ENCODE measurements at places on chromosomes 2 and 18.

DNA sequence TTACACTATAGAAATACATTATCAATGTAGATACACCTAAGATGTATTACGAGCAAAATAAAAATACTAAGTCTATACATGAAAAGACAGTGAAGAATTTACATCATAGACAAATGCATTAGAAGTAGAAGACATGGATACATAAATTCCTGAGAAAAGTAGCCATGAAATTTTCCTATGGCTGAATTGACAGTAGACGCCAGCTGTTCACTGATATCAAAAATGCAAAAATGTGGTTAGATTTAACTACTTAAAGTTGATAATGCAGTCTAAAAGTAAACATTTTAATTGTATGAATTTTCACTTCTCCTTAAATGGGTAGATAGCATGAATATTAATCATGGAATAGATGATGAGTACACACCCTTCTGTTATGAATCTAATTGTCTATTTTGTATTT is 350.9 kb downstream of the ARHGAP15 start:
- DNase-seq, result no peak

DNA sequence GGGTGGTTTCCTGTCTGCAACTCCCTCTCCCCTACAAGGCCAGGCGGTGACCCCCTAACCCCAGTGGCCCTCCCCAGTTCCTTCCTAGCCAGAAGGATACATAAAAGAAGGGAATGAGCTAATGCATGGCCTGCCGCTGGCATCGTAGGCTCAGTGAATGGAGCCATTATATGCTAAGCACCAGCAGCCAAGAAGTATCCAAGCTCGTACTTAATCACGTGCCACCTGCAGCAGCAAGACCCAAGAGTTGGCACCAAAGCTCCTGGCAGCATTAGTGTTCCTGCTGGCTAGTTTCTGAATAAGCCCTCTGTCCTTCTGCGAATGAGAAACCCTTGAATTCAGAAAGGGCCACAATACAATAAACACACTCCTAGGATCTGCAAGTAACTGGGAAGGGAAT is 4.3 kb downstream of the DBI start:
- no peak for DNase-seq

- no peak for DNase-seq
Measured at GRCh38 chr2:155730804-155731203, 601.7 kb downstream of the NR4A2 start.

DNA sequence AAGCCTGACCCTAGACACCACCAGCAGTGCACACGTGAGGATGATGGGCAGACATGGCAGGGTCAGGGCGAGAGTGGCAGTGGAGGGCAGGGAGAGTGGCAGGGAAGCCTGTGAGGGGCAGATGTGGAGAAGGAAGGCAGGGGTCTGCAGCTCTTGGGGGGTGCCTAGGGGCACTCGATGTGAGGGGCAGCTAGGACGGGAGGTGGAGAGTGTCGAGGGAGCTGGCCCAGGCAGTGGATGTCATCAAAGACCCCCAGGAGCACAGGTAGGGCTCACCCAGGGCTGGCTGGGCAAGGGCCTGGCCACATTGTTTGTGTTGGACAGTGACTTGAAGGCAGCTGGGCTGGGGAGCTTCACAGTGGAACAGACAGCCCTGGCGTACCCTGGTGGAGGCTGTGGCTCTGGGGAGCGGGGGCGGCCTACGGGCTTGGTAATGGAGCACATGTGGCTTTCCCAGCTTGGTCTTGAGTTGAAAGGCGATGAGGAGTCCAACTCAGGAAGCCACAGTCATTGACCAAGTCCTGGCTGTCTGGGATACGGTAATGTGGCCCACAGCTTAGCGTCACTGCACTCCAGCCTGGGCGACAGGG is 87.1 kb downstream of the RTP5 start:
- no peak for DNase-seq

DNA sequence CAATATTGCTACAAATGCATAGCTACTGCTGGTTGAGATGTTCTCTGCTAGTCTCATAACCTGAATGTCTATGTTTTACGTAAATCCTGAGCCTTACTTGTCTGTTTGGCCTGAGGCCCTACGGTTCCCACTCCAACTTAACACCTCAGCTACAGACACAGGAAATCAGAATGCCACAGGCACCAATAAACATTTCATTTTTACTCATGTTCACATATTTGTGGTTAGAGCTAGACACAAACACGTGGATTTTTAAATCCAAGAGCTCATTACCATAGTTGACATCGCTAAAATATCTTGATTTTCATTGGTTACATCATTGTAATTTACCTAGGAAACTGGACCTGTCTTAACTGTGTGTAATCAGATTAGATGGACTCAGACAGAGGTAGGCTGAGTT is 263.8 kb upstream of the CDH19 start:
- DNase-seq, result no peak

DNA sequence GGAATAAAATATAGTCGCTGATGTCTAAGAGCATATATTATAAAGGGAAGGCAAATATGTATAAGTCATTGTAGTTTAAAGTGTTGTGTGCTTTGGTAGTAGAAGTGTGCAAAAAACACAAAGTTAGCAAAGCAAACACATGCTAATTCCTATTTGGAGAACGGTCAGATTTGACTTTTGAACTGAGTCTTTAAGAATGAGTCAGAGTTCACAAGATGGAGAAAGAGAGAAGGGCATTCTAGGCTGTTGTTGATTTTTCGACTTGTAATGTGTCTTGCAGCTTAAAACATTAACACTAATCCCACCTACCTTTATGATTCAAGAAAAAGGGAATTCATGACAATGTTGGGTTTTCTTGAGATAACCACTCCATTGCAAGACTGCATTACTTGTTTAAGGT is 98.1 kb downstream of the CRIM1 start:
- DNase-seq, result no peak

GRCh38 chr2:98937906-98938305 is 1.9 kb upstream of the CRACDL start:
- no peak for DNase-seq

DNA sequence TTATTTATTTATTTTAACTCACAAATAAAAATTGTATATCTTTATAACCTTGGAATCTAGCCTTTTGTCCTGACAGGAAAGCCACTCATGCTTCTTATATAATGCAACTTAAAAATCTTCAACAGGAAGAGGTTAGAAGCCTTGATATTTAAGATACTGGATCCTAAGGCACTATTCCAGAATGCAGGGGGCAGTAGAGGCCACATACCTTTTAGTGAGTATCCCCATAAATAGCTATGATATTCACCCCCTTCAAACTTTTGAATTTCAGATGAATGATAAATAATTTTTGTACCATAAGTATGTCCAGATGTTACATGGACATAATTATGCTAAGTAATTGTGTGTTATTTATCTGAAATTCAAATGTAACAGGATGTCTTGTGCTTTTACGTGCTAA is 592.7 kb upstream of the VRK2 start:
- no peak for DNase-seq

DNA sequence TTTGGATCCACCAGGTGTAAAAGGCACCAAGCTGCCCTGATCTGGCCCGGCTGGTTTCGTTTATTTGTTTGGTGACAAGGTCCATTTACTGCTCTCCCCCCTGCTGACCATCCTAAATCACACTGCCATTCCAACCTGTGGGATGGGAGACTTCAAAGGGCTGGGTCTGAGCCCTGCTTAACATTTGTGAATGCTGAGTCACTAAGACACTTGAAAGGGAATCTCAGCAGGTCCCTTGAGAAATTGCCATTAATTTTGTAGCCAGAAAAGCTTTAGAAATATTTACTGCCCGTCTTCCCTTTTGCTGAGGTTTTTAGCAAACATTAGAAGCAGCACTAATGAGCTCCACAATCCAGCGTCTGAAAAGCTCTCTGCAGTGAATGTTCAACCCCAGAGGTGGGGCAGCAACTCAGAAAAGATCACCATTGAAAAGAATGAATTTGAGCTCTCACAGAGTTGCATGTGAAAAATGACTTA is 133.8 kb downstream of the ARL4C start:
- DNase-seq, result no peak

DNA sequence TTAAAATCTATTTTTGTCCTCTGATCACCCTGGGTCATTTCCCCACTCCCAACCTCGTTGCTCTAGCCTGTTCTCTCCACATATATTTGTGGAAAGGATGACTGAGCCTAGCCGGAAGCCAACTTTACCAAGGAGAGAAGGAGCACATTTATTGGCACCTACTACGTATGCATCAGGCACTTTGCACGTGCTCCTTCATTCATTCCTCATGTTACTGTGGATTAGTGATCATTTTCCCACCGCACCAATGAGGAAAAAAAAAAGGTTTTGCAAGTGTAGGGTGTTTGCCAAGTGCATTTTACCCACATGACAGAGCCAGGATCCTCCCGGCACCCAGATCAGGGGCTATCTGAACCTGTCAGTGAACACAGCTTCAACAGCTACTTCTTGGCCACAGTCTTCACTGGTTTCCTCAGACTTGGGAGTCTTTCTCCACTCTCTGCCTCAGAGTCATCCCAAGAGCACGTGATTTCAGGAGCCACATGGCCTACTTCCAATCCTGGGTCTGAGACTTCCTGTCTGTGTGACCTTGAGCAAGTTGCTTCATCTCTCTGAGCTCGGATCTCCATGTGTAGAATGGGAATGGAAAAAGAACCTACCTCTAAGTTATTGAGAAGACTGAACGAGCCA is 1.9 kb upstream of the C1QL2 start:
- DNase-seq, result no peak

DNA sequence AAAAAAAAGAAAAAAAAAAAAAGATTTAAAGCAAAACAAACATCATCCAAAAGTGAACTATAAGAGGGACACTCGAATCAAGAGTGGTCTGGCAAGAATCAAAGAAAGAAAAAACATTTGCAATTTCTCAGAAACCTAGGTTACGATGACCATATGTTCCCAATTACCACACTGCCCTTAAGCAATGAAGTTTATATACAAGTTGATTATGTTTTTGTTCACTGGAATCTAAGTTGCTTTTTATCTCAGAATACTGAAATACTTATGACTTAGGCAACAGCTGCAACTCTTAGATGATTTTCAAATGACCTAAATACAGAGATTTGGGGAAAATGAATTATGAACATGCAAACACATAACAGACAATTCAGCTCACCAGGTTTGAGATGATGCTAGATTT is 597.1 kb upstream of the CHAC2 start:
- DNase-seq, result no peak

DNA sequence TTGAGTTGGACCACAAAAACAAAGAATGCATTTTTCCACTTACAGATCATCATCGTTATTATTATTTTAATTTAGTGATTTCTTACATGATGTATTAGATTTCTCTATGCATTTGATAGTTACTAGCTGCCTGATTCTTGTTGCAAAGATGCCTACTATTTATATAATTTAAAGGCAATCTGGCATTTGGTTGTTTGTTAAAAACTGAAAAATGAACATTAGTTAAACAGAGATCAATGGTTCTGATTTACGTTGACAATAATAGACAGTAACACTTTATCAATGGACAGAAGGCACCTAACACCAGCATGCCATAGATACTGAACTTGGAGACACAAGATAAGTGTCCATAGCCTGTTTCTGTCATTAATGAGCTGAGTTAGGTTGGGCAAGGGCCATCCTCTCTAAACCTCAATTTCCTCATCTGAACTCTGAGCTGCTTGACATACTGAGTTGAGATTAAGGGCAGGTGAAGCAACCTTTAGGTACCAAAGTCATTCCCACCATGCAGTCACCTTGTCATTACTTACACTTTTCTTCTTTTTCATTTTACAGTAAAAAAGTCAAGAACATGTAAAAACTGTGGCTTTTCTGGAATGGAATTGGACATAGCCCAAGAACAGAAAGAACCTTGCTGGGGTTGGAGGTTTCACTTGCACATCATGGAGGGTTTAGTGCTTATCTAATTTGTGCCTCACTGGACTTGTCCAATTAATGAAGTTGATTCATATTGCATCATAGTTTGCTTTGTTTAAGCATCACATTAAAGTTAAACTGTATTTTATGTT is 3.1 kb downstream of the CCL20 start:
- DNase-seq, result no peak

- DNase-seq, result no peak
Measured at GRCh38 chr18:34918856-34919255, 122.4 kb upstream of the MAPRE2 start.

GRCh38 chr18:79964330-79965118 is at the start of gene HSBP1L1:
HSBP1L1 (plus strand) TSS chr18:79964643; CDS start chr18:79964736, 93 bp downstream.
- DNase-seq, result no peak

DNA sequence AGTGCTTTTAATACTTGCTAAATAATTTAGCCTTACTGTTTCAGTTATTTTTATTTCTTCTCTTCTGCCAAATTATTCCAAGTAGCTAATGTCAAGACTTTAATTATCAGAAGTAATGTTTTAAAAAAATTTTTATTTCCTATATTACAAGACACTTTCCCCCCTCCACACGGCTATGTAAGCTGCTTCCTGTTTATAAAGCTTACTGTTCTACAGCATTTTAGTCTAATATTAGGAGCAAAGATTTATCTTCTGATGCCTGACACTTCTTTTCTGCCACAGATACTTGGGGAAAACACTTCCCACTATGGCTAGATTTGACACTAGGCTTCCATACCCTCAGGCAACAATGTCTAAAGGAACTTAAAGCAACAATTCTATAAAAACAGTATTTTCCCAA is 62.3 kb downstream of the ROCK1 start:
- DNase-seq, result no peak

DNA sequence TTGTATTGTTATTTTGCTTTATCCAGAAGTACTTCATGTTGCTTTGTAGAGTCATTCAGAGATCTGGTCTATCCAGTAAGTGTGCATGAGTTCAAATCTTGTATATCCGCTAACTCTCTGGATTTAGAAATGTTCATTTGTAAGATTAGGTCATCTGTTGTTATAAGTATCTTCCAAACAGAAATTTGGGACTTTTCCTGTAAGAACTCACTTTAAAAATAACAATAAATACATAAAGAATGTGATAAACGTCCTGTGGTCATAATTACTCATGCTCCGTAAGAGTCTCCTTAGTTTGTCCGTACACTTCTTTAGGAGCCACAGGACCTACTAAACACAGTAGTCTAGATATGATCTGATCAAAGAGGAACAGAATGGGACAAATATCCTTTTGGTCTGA is 699.9 kb upstream of the SLC8A1 start:
- DNase-seq, result no peak

DNA sequence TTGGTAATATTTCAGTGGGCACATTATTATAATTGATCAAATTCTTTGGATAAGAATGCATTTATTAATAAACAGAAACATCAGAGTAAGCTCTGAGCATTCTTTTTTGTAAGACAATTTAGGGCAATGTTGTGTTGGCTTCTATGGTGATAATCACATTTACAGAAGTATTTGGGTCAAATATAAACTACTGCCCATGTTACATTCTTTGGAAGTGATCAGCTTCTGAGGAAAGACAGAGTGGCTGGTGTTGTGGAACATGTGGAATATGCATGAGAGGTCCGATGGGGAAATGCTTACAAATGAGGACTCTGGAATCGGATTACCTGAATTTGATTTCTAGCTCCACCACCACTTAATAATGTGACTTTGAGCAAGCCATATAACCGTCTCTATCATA is 19.4 kb downstream of the SERPINB13 start:
- no peak for DNase-seq

Data from stimulated activated CD8-positive, alpha-beta memory T cell treated with anti-CD3 and anti-CD28 coated beads, Interleukin-2, amount 100 ng/mL, for 48 hours (primary cell).